ENCODE measurements at places on chromosomes 2 and 18. TPM values are rescaled to one million over a fixed set of nuclear protein-coding genes. Genes with fewer than 3 reads are reported as not detected.

DNA sequence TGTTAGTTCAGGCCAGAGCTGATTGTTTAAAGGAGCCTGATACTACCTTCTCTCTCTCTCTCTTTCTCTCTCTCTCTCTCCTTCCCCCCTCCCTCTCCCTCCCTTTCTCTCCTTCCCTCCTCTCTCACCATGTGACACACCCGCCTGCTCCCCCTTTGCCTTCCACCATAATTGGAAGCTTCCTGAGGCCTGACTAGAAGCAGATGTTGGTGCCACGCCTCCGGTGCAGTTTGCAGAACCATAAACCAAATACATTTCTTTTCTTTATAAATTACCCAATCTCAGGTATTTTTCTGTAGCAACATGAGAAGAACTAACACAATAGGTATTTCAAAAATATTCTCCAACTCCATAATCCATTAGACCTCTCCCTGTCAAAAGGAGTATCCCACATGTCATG lies 62.4 kb downstream of the ANKRD62 start:
- no peak for DNase-seq
- no peaks in the 10 kb centered on the region for H3K36me3 ChIP-seq
- H3K27me3 ChIP-seq: no peaks in the 10 kb centered on the region
- H3K27ac ChIP-seq: no peak overlapping the region
- H3K4me3 ChIP-seq: no peak overlapping the region

GRCh38 chr18:55328301-55328700 lies 259.7 kb downstream of the TCF4 start:
- H3K27me3 ChIP-seq: no peaks in the 10 kb centered on the region
- H3K4me3 ChIP-seq: no peak overlapping the region
- peak overlapping the region; percentile 23 for H3K27ac ChIP-seq

- H3K4me3 ChIP-seq: no peak overlapping the region
- DNase-seq: peak; percentile 60
- H3K27me3 ChIP-seq: no peaks in the 10 kb centered on the region
These were observed 55.0 kb upstream of the MCFD2 start for GRCh38 chr2:46970334-46971288.

GRCh38 chr2:29628108-29628745 lies 293.2 kb downstream of the ALK start:
- no peaks in the 10 kb centered on the region for H3K27me3 ChIP-seq
- no peak overlapping the region for H3K4me3 ChIP-seq
- H3K36me3 ChIP-seq: no peaks in the 10 kb centered on the region

DNA sequence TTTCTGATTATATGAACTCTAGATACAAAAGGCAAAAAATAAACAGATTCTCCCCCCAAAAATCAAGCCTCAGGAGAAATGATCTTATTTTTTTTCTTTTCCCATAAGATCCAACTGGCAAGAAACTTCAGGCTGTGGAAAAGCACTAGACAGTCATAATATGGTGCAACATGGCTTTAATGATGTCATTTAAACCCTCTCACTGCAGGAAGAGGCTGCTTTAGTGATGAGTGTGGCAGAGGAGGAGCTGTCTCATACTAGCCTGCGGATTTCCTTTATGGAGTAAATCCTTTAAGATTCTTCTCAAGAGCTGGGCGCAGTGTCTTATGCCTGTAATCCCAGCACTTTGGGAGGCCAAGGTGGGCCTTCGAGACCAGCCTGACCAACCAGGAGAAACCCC lies 83.3 kb upstream of the CD28 start:
- H3K27me3 ChIP-seq: no peaks in the 10 kb centered on the region
- no peak for DNase-seq
- no peak overlapping the region for H3K27ac ChIP-seq
- peaks cover 15% of the 10 kb centered on the region for H3K4me1 ChIP-seq

Gene MOCOS
- total RNA-seq: 2.0 TPM

Measured in thoracic aorta (tissue), 2 donors.